Vagina (tissue), 2 donors: ENCODE measurements at places on chromosomes 1 and 21. TPM values are rescaled to one million over a fixed set of nuclear protein-coding genes. Genes with fewer than 3 reads are reported as not detected.
A peak's percentile ranks its signal among the peaks of the same experiment; 100 is the strongest.

DNA sequence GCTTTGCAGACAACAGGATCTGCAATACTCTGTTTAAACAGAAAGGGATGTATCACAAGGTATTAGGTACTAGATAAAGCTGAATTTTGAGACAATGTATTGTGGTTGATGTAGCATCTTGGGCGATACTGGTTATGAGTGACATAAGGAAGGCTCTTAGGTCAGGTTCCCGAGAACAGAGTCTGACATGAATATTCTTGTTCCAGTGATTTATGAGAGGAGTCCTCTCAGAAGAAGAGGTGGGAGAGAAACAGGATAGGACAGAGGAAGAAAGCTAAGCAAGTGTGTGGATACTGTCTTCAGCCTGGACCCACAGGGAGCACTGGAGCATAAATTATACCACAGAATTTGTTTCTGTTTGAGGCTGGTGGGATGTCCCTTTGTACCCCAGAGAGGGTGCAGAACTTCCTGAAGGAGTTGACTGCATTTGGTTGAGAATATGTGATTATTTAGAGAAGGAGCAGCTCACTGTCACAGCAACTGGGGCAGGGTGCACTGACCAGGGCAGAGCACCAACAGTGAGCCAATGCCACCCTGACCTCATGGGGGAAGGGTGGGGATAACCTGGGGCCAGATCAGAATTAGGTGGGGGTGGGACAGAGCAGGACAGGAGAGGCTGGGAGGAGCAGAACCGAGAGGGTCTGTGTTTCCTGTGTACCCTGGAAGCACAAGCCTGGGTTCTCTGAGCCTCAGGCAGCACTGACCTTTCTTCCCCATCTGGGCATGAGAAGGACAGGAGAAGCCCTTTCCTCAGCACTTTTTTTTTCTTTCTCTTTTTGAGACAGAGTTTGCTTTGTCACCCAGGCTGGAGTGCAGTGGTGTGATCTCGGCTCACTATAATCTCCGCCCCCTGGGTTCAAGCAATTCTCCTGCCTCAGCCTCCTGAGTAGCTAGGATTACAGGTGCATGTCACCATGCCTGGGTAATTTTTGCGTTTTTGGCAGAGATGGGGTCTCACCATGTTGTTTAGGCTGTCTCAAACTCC is 36.3 kb upstream of the SLC6A9 start:
- H3K4me1 ChIP-seq: no peaks in the 10 kb centered on the region
- H3K27me3 ChIP-seq: no peaks in the 10 kb centered on the region
- no peak for DNase-seq
- no peak overlapping the region for H3K4me3 ChIP-seq
- no peak overlapping the region for H3K27ac ChIP-seq
- no peaks in the 10 kb centered on the region for H3K36me3 ChIP-seq

Gene RCAN3
- 11.3 TPM for total RNA-seq

DNA sequence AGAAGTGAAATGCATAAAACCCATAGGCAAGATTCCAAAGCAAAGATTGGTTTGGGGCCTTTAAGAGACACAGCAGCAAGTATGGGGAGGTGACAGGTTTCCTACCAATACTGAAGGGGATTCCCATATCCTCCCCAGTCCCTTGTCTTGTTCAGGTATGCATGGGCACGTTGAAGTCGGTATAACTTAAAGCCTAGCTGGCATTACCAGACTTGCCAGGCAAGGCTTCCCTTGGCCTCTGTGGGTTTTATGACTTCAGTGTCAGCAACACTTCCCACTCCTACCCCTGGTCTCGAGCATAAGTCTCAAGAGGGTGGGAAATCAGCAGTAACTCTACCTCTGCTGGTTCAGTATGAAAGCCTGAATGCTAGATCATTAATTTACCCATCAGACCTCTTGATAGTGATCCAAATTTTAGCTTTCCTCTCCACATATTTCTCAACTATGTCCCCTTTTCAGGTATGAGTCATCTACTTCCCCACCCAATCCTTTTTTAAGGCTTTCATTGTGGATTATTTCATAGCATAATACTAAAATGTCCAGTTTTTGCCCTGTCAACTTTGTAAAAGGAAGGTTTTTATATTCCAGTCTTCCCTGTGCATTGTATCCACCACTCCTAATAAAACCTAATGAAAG is 6.8 kb downstream of the CYP4X1 start:
- DNase-seq: no peak
- no peaks in the 10 kb centered on the region for H3K36me3 ChIP-seq
- peaks cover 32% of the 10 kb centered on the region for H3K4me1 ChIP-seq
- no peaks in the 10 kb centered on the region for H3K27me3 ChIP-seq
- H3K4me3 ChIP-seq: no peak overlapping the region
- no peak overlapping the region for H3K27ac ChIP-seq

Gene HTR6
- not detected for total RNA-seq

Gene AMY1C
- not detected for total RNA-seq

DNA sequence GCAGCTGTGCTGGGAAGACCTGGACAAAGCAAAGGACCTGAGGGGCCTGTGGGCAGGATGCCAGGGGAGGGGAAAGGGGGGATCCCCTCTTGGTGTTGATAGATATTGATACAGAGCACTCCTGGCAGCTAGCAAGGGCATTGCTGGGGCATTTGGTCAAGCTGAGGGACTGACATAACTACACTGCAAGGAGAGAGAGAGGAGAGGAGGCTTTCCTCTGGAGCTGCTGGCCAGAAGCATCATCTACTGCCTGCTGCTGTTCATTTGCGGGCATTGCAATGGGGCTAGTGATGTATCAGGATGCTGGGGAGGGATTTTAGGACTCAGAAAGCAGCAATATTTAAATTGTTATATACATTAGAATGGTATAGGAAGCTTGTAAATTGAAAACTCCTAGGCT is 142.0 kb downstream of the ZNF648 start:
- H3K36me3 ChIP-seq: no peaks in the 10 kb centered on the region
- no peak overlapping the region for H3K27ac ChIP-seq
- H3K4me1 ChIP-seq: no peaks in the 10 kb centered on the region
- H3K4me3 ChIP-seq: no peak overlapping the region
- DNase-seq: no peak
- H3K27me3 ChIP-seq: no peaks in the 10 kb centered on the region

DNA sequence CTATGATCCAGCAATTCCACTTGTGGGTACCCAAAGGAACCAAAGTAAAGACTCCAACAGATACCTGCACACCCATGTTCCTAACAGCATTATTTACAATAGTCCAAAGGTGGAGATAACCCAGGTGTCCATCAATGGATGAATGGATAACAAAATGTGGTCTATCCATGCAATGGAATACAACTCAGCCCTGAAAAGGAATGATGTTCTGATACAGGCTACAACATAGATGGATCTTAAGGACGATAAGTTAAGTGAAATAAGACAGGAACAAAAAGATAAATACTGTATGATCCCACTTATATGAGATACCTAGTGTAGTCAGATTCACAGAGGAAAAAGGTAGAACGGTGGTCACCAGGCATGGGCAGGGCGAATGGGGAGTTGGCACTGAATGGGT is 69.7 kb downstream of the GNG4 start:
- no peak overlapping the region for H3K4me3 ChIP-seq
- H3K4me1 ChIP-seq: no peaks in the 10 kb centered on the region
- DNase-seq: no peak
- H3K36me3 ChIP-seq: no peaks in the 10 kb centered on the region
- no peaks in the 10 kb centered on the region for H3K27me3 ChIP-seq

Gene SPEN
- 55.2 TPM for total RNA-seq

GRCh38 chr1:49728377-49728776 is 295.4 kb downstream of the AGBL4 start:
- no peaks in the 10 kb centered on the region for H3K36me3 ChIP-seq
- DNase-seq: no peak
- H3K27ac ChIP-seq: no peak overlapping the region
- H3K4me1 ChIP-seq: no peaks in the 10 kb centered on the region
- H3K27me3 ChIP-seq: no peaks in the 10 kb centered on the region
- H3K4me3 ChIP-seq: no peak overlapping the region

DNA sequence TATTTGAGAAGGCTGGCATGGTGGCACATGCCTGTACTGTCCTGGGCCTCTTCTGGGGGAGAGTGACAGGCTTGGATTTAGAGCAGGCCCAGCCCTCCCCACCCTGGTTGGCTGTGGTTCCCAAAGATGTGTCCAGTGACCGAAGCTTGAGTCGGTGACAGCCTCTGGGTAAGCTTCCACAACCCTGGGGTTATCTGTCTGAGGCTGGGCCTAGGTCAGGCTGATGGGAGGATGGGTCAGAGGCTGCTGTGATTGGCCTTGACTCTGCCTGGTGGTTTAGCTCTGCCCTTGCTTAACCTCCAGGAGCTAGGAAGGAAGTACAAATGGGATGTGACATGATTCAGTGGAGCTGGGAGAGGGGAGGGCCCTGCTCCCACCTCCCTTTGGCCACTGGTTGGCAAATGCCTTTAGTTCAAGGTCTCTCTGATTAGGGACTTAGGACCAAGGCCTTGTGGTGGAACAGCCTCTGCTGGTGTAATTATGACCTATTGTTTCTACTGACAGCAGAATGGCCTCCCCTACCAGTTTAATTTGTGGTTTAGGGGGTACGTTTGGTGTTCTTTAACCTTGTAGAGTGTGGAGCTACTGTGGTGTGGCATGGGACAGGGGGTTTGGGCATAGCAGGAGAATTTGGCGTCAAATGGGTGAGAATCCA is 16.6 kb downstream of the NUDC start:
- H3K36me3 ChIP-seq: peaks cover 43% of the 10 kb centered on the region
- no peaks in the 10 kb centered on the region for H3K4me1 ChIP-seq
- H3K4me3 ChIP-seq: no peak overlapping the region
- DNase-seq: no peak

Gene ZNF697
- 3.7 TPM for total RNA-seq

- no peaks in the 10 kb centered on the region for H3K4me1 ChIP-seq
- no peak overlapping the region for H3K27ac ChIP-seq
- DNase-seq: no peak
- H3K4me3 ChIP-seq: no peak overlapping the region
Measured at GRCh38 chr1:192256674-192257334, 60.0 kb upstream of the RGS21 start.

Gene SPATA21
- total RNA-seq: not detected

DNA sequence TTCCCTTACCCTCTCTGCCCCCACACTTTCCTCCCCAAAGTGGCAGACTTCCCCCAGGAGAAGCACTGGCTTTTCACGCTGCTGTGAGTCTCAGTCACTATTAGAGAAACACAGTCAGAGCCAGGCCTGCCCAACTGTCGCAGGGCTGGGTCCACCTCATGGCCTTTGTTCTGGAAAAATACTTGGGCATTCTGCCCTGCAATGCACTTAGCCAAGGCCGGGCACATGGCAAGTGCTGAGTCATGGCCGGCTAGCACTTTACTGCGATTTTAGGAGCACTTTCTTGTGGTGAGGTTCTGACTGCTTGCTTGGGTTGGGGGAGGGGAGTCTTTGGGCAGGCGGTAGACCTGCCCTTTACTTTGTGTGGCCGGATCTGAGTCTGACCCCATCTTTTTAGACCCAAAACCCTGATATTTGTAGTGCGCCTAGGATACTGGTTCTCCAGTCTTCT is 7.7 kb downstream of the EPHX1 start:
- no peak for DNase-seq
- H3K27me3 ChIP-seq: no peaks in the 10 kb centered on the region
- peaks cover 97% of the 10 kb centered on the region for H3K4me1 ChIP-seq
- no peaks in the 10 kb centered on the region for H3K36me3 ChIP-seq
- peak overlapping the region; percentile 12 for H3K4me3 ChIP-seq
- H3K27ac ChIP-seq: peak overlapping the region; percentile 96

Gene AGMAT
- total RNA-seq: 1.5 TPM

Gene ARHGAP30
- total RNA-seq: 14.5 TPM

DNA sequence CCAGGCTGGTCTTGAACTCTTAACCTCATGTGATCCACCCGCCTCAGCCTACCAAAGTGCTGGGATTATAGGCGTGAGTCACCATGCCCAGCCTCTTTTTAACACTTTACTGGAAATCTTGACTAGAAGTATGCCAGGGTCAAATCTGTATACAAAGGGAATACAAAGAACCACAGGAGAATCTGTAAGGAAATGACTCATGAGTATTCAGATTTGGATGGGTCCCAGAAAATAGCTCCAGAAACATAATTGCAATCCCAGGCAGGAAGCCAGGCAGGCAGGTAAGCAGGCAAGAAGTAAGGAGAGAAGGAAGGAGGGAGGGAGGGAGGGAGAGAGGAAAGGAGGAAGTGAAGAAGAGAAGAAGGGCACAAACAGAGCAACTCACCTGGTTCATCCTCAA is 22.8 kb upstream of the TIAM1 start:
- H3K27ac ChIP-seq: no peak overlapping the region
- DNase-seq: no peak
- no peaks in the 10 kb centered on the region for H3K36me3 ChIP-seq
- H3K27me3 ChIP-seq: no peaks in the 10 kb centered on the region
- no peaks in the 10 kb centered on the region for H3K4me1 ChIP-seq

Gene VPS72
- total RNA-seq: 17.2 TPM

- H3K4me1 ChIP-seq: peaks cover 27% of the 10 kb centered on the region
- H3K27ac ChIP-seq: no peak overlapping the region
- no peaks in the 10 kb centered on the region for H3K27me3 ChIP-seq
- no peak overlapping the region for H3K4me3 ChIP-seq
Measured at GRCh38 chr1:151508833-151509232, 2.4 kb upstream of the CGN start.

DNA sequence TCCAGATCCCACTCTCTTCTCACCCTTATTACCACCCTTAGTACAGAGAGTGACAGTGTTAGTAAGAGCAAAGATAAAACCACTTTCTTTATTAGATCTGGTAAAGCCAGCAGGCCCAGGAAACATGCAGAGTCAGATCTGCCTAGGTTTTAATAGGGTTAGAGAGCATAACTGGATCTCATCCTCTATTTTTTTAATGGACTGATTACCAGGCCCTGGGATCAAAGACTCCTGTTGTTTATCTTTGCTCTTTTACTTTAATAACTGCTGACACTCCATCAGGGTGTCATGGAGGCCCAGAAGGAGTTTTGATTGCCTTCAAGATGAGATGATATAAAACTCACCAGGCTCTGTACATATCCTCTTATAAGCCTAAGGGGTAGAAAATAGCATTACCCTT is 45.3 kb upstream of the RGS5 start:
- H3K4me3 ChIP-seq: no peak overlapping the region
- no peaks in the 10 kb centered on the region for H3K36me3 ChIP-seq
- no peak overlapping the region for H3K27ac ChIP-seq
- no peak for DNase-seq
- no peaks in the 10 kb centered on the region for H3K27me3 ChIP-seq
- H3K4me1 ChIP-seq: no peaks in the 10 kb centered on the region

- no peaks in the 10 kb centered on the region for H3K36me3 ChIP-seq
- H3K4me1 ChIP-seq: no peaks in the 10 kb centered on the region
- H3K27ac ChIP-seq: no peak overlapping the region
- no peak for DNase-seq
- H3K4me3 ChIP-seq: no peak overlapping the region
- H3K27me3 ChIP-seq: peaks cover 2% of the 10 kb centered on the region
Measured at GRCh38 chr1:26405281-26405915, 5.2 kb upstream of the LIN28A start.
